Spleen (tissue), 13 donors: ENCODE measurements at places on chromosomes 11 and 22. TPM values are rescaled to one million over a fixed set of nuclear protein-coding genes. Genes with fewer than 3 reads are reported as not detected.

The MYBPC3 gene
- 4.7 TPM for total RNA-seq

The APLNR gene
- 55.9 TPM for total RNA-seq

The TYR gene
- total RNA-seq = not detected

The TNNT3 gene
- 0.97 TPM for total RNA-seq

The YPEL4 gene
- 0.63 TPM for total RNA-seq

- H3K4me1 ChIP-seq = peaks cover 41% of the 10 kb centered on the region
- no peak overlapping the region for H3K4me3 ChIP-seq
- H3K27ac ChIP-seq = peak overlapping the region; percentile 28
- no peak for DNase-seq
Measured at GRCh38 chr22:39943953-39944872, 16.0 kb upstream of the TMA7B start.

DNA sequence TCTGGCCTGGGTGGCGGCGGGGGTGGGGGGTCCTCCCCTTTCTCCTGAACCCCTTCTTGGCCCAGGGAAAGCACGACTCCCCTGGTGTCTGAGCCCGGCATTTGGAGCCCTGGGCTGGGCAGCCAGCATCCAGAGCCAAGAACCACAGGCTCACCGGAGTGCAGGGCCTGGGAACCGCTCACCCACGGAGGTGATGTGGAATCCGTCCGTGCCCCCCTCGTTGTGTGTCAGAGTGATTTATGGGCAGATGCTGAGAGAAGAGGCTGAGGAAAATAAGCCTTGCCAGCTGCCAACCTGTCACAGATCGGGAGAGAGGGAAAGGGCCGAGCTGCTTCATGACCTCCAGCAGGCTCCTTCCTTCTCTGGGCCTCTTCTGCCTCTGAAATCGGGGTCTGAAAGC, 33.7 kb downstream of the WNT11 start:
- no peaks in the 10 kb centered on the region for H3K4me1 ChIP-seq
- no peak overlapping the region for H3K4me3 ChIP-seq
- H3K27ac ChIP-seq = no peak overlapping the region
- DNase-seq = no peak
- H3K36me3 ChIP-seq = no peaks in the 10 kb centered on the region

- H3K27me3 ChIP-seq = peaks cover 22% of the 10 kb centered on the region
- H3K36me3 ChIP-seq = no peaks in the 10 kb centered on the region
- no peak overlapping the region for H3K27ac ChIP-seq
- DNase-seq = no peak
Measured at GRCh38 chr11:14642453-14642852, 1.2 kb upstream of the PDE3B start.

DNA sequence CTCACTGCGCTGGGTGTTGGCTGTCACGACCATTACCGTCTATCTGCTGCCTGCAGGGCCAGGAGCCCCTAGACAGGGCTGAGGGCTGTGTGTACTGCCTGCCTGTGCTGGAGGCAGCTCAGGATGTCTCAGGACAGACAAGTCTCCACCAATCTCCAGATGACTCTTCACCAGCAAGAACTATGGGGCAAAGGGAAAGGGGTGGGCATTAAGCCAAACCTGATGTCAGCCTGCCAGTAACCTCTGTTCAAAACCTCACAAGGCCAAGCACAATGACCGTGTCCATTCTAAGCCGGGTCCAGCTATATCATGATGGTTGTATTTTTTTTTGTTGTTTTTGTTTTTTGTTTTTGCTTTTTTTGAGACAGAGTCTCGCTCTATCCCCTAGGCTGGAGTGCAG, 31.6 kb downstream of the MAFF start:
- no peaks in the 10 kb centered on the region for H3K27me3 ChIP-seq
- no peak for DNase-seq
- H3K4me3 ChIP-seq = no peak overlapping the region
- H3K36me3 ChIP-seq = peaks cover 93% of the 10 kb centered on the region
- peaks cover 27% of the 10 kb centered on the region for H3K4me1 ChIP-seq

DNA sequence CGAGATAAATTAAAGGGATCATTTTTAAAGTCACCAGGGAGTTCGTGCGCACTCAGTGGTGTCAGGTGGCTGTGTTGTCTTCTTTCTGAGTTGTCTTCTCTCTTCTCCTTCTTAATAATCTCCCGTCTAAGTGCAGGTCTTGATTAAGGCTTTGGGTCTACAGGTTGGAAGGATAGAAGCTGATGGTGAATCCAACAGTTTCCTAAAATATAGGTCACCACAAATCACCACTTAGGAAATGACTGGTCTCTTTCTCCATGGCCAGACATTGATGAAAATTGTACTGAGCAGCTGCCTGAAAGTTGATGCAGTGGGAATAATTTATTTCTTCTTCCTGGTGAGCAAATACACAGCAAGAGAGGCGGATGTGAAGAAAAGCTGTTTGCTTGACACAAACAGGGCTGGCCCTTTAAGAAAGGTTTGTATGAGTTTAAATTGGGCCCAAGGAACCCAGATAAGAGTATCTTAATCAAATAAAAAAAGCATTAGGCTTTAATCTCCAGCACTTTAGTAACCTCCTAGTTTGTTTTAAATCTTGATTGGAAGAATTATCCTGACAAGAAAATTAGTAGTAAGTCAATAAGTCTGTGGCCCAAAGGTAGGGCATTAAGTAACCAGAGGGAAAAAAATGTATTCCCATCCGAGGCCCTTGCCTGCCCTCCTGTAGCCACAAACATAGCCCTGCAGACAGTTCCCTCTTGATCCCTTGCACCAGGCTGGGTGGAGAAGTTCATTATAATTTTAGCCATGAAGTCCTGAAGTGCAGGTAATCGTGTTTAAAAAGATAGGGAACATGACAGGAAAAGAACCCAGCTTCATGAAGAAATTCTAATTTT, 245.8 kb downstream of the KIRREL3 start:
- H3K4me1 ChIP-seq = no peaks in the 10 kb centered on the region
- H3K4me3 ChIP-seq = no peak overlapping the region
- DNase-seq = no peak
- no peaks in the 10 kb centered on the region for H3K27me3 ChIP-seq
- H3K36me3 ChIP-seq = no peaks in the 10 kb centered on the region

- H3K4me3 ChIP-seq = peak overlapping the region; percentile 81
- no peaks in the 10 kb centered on the region for H3K36me3 ChIP-seq
- H3K27ac ChIP-seq = peak overlapping the region; percentile 91
- peaks cover 12% of the 10 kb centered on the region for H3K4me1 ChIP-seq
Measured at GRCh38 chr11:111602865-111603610, 789 bp downstream of the SIK2 start.

DNA sequence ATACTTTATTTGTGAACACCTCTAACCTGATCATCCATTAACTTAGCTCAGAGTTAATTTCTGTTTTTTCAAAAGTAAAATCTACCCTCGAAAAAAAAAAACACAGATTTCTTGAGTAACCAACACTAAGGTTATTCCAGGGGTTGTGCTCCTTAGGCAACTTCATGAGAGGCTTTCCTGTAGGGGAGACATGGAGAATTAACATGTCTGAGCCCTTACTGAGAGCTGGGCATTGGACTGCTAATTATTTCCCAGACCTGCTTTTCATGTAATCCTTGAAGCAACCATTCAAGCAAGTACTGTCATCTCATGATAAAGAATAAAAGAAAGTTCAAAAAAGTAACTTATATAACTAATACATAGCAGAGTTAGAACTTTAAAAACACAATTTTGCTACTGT, 13.5 kb upstream of the UPB1 start:
- peaks cover 28% of the 10 kb centered on the region for H3K4me1 ChIP-seq
- no peaks in the 10 kb centered on the region for H3K27me3 ChIP-seq
- no peaks in the 10 kb centered on the region for H3K36me3 ChIP-seq
- DNase-seq = no peak
- H3K27ac ChIP-seq = peak overlapping the region; percentile 54
